NT2/D1 (cell line): ENCODE measurements at places on chromosomes 3 and 15.
A peak's percentile ranks its signal among the peaks of the same experiment; 100 is the strongest.

- peak; percentile 72 for DNase-seq
Observed at GRCh38 chr3:184284696-184285095, 8.9 kb downstream of the ECE2 start.

GRCh38 chr3:139339219-139339906, 4.5 kb upstream of the MRPS22 start:
- no peak for DNase-seq

DNA sequence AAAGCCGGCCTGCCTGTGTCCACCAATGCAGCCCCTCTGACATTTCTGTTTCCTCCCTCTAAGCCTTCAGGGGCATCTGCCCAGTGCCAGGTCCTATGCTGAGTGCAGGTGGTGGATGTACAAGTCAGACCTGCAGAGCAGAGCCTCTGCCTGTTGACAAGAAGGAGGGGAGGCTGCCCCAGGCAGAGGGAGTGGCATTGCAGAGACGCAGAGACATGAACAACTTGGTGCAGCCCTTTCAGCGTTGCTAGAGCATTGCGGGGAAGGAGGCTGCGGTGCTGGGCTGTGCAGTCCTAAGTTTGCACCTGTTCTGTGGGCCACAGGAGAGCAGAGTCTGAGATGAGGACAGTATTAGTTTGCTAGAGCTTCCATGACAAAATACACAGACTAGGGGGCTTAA, 65.2 kb downstream of the LSM3 start:
- DNase-seq = no peak

DNA sequence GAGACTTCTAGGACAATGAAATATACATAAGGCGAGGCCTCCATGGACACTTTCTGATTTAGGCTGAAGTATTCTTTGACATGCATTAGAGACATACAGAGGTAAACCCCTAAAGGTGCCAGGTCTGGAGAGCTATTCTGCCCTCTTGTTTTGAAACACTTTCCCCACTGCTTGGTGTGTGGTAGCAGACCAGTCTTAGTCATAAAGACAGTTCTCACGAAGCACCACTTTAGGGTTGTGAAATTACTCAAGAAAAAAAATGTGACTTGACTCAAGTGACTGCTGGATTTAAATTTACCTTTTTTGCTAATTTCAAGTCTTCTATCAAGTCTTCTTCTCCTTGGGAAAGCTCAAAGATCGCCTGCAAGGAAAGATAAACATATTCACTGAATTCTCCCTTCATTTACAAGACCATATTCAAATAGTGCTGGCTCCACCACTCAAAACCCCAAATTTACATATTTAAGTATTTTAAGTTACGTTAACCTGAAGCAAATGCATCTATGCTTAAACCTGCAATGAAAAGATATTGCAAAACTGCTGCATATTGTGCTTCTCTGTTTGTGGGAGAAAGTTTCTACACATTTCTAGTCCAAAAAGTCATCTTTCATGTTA, 48.4 kb downstream of the ARHGEF3 start:
- no peak for DNase-seq
